CD8-positive, alpha-beta T cell (primary cell): ENCODE measurements at places on chromosomes 7 and 10.

- DNase-seq = peak; percentile 42
Observed at GRCh38 chr7:106071356-106071998, 40.6 kb downstream of the SYPL1 start.

DNA sequence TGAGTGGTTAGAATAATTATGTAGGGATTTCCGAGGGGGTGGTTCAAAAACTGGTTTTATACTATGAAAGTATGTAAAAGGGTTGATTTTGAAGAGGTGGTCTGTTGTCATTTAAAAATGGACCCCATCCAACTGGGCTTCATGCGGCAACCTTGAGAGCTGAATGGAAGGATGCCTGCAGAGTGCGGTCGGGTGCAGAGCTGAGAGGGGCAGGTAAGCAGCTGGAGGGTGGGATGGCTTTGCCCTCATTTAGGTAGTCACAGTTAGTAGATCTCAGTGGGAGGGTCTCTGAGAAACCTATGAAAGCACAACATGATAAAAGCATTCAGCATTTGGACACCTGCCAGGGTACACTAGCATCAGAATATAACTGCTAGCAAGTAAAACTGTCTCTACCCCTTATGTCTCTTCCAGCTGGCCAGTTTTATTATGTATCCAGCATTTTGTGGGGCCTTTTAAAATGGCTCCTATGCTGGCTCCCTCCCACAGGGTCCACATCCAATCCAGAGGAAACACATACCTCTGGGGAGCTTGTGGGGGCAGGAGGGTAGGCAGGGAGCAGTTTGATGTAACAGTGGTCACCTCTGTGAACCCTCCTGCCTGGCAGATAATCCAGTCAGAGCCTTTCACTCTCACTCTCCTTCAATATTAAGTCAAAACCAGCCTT is 75.9 kb upstream of the MAGI2 start:
- no peak for DNase-seq

DNA sequence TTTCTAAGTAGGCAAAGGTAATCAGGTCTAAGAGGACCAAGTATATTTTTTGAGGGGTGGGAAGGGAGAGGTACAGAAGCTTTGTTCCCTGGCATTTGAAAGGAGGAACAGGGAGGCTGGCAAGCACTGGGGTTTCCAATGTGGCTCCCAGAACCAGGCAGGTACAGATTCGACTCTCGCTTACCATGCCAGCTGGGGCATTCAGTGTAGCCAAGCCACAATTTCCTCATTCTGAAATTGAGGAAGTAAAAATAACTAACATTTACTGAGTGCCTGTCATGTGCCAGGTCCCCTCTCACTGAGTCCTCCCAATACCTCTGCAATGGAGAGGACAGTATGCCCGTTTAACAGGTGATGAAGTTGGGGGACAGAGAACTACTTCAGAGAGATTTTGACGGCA is 45.9 kb upstream of the BET1 start:
- DNase-seq = no peak

DNA sequence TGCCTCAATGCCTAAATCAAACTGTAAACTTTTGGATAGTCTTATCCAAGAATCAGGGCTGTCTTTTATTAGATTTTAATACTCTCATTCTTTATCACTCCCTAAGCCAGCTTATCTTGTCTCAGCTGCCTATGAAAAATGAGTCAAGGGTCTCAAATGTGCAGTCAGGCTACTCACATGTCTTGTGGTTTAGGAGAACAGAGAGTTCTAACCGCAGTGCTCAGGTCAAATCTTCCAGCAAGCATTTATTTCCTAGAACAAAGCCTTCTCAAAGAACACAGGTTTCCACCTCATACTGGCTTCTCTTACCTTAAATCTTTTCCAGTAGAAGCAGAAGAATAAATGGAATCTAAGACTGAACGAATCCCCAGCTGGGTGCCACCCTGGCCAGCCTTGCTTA is 23.5 kb downstream of the HTR5A start:
- DNase-seq = no peak

DNA sequence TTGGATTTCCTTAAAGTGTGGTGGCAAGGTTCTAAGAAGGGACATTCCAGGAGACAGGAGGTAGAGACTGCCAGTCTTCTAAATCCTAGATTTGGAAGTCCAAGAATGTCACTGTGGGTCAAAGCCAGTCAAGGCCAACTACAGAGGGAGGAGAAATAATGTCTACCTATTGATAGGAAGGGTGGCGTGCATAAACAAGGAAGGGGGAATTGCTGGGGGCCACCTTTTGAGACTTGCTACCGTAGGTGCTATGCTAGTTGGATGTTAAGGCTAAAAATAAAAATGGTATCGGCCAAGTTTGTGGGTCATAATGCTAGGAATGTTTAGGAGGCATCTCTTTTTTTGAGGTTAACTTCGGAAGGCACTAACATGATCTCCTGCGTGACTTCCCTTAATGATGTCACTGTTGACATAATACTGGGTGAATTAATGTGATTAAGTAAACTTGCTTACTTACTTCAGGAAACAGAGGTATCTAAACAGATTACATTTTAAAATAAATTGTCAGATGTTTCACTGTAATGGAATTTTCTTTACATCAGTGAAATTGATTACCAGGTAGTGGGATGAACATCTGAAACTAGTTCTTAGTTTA is 4.8 kb downstream of the BTRC start:
- no peak for DNase-seq

GRCh38 chr10:59181668-59182067 is 5.2 kb downstream of the PHYHIPL start:
- no peak for DNase-seq

DNA sequence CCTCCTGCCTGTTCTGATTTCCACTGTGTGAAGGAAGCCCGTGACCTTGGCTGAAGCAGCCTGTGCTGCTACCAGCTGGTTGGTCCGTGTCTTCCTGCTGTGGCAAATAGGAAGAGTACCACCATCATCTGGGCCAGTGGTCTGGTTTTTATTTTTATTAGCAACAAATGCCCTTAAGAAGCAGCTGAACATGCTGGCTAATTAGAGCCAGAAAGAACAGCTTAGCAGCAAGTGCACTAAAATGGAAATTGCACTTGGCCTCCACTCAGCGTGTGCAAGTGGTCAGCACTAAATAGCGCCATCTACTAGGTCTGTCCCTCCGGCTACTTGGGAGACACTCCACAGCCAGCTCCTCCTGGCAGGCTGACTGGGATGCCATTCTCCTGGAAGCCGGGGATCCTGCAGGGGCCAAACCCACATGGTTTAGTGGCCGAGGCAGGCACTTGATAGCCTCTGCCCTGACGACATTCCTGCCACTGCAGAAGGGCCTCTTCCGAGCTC is 690.3 kb upstream of the FOXK1 start:
- no peak for DNase-seq

GRCh38 chr7:94949532-94949931 is 42.1 kb downstream of the PPP1R9A start:
- DNase-seq = no peak

DNA sequence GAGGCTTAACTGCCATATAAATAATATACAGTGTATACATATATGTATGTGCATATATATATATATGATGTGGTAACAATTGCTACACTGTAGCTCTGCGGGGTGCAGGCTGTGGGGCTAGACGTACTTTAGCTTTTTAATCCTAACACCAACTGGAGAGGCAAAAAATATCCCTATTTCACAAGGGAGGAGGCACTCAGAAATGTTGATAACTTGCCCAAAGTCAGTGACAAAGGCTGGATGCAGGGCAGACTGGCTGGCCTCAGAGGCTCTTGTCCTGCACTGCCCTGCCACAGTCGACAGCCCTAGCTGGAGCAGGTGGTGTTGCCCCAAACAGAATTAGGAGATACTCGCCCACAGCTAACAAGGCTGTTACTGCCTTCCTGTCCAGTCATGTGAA is 1.5 kb upstream of the RELN start:
- no peak for DNase-seq

- DNase-seq = no peak
Observed at GRCh38 chr10:109968953-109969759, 38.6 kb upstream of the ADD3 start.

GRCh38 chr10:125096371-125096770 is 64.0 kb downstream of the CTBP2 start:
- no peak for DNase-seq

GRCh38 chr7:135757719-135758411 is 9.3 kb upstream of the FAM180A start:
- no peak for DNase-seq

DNA sequence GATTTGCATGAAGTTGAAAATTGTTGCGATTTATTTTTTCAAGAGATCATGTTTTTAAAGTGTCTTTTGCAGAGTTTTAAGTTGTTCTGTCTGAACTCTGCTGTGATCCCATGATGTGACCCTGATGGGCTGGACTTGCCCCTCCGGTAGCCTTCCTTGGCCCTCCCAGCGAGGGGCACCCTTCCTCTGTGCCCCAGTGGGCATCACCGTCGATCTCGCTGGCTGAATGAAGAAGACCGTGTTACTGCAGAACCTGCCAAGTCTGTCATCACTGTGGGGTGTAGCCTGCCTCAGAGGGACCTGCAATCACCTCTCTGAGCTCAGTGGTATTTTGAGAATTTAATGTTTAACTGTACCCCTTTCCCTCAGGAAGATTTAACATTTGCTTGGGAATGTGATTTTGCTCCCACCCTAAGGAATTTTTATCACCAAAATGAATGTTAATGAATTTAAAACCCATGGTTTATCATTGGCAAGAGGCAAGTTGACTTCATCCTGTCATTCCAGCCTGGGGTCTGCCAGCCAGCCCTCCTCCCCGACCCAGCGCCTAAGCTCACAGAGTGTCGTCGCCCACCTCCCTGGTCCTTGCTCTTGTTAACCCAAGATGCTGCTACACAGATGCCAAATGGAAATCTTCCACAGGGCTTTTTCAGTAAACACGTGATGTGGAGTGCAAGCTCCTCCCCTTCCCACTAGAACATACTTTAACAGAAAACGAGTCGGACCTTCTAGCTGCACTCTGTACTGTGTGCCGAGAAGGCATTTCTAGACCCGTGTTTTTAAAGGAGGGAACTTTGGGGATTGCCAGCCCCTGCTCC is 115.4 kb downstream of the NT5C2 start:
- no peak for DNase-seq

DNA sequence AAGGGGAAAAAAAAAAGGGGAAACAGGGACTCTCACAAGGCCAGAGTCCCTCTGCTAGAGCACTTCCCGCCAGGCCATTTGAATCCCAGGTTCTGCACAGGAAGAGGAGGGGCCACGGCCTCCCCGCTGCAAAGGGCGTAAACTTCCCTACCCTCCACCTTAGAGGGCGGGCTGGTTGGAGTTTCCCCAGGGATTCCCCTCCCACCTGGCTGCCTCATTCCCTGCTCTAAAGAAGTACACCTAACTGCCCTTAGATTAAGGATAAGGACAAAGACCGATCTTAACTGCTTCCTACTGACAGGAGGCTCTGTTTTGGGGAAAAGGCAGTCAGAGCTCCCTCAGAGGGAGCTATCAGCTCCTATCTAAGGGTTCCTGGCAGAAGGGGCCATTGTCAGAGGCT is 102.0 kb upstream of the ARMC3 start:
- DNase-seq = no peak

DNA sequence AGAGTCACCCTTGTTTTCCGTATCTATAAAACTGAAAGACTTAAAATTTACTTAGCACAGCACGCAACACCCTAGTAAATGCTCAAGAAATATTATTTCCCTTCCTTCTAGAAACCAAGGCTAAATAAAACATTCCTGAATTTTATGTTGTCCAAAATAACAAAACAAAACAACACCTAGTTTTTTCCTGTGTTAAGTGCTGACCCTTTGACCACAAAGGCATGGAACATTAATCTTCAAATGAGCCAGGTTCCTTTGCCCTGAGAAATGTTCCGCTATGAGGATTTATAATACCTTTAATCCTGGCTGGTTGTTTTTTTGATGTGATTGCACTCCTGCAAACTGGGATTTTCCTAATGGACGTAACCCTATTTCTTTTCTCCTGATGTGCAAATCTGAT is 29.0 kb upstream of the DGKI start:
- DNase-seq = no peak
